Epithelial cell of prostate (primary cell): ENCODE measurements at places on chromosomes 3 and 15.

- DNase-seq, result no peak
Observed at GRCh38 chr3:85935171-85935570, 976.4 kb downstream of the CADM2 start.

GRCh38 chr3:185327062-185327461 is 35.9 kb upstream of the MAP3K13 start:
- DNase-seq, result no peak

- DNase-seq, result no peak
Observed at GRCh38 chr15:88394553-88395145, 72.5 kb downstream of the MRPL46 start.

- no peak for DNase-seq
Observed at GRCh38 chr15:48010316-48010715, 110.5 kb upstream of the SLC24A5 start.

GRCh38 chr3:172524611-172525010 is 1.4 kb upstream of the TNFSF10 start:
- DNase-seq, result no peak

GRCh38 chr3:71564361-71564760 is 19.2 kb downstream of the FOXP1 start:
- peak; percentile 33 for DNase-seq

DNA sequence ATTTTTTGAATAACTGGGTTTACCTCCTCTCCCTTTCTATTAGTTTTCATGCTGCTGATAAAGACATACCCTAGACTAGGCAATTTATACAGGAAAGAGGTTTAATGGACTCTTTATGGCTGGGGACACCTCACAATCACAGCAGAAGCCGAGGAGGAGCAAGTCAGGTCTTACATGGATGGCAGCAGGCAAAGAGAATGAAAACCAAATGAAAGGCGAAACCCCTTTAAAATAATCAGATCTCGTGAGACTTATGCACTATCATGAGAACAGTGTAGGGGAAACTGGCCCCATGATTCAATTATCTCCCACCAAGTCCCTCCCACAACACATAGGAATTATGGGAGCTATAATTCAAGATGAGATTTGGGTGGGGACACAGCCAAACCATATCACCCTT is 2.0 kb upstream of the RSL24D1 start:
- DNase-seq, result no peak

DNA sequence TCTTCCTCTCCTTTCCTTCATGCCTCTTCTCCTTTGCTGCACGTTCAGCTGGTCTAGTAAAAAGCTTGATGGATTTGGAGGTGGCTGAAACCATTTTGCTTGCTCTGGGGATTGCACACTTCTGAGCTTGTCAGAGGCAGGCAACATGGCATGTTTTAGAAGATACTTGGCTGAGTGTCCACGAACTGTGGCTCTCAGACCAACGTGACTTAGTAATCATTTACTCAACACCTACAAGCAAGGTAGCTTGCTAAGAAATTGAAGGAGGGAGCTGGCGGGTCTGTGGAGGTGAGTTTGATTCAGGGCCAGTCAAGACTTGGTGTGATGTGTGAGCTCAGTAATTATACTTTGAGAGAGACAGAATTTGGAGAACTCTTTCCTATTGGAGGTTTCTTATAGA is 196.0 kb downstream of the LPP start:
- no peak for DNase-seq

DNA sequence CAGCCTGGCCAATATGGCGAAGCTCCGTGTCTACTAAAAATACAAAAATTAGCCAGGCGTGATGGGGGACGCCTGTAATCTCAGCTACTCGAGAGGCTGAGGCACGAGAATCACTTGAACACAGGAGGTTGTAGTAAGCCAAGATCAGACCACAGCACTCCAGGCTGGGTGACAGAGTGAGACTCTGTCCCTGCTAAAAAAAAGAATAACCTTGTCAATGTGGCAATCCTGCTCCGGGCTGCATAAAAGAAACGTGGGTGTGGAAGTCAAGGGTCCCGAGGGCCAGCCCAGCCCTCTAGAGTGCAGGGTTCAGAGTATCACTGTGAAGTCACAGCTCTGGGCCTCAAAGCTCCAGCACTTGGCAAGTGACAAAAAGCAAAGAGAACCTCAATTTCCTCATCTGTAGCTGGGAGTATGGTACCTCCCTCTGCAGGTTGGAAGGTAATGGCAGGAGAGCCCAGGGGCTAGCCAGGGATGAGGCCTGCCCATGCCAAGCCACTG is 73.5 kb upstream of the IQSEC1 start:
- no peak for DNase-seq

DNA sequence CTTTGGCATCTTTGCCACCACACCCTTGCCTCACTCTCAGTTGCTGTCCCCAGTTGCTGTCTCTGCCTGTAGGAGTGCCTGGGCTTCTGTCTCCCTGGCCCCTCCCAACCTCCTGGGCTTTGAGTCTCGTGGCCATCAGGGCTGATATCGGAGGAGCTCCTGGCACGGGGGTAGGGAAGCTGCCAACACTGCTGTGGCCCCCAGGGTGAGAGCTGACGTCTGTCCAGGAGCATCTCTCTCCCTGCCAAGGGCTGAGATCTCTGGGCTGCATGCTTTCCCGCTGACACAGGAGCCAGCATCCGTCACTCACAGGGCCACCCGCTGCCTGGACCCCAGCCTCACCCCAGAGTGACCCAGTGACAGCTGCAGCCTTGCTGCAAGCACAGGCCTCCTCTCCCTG is 47.4 kb downstream of the EXOG start:
- DNase-seq, result no peak

DNA sequence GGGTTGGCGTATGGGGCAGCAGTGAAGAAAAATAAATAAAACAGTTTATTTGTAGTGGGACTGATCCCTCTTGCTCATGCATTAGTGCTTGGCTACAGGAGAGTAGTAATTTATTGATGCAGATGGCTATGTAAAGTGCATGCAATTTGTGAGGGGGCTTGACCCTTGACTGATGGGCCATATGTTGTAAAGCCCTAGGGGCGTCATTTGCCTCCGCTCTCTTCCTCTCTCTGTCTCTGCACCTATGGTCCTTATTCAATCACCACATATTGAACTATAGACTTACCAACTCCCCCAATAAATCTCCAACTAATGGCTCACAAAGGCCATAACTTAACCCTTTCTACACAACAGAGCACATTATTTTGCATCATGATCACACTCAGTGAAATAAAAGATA is 227.7 kb downstream of the ROBO2 start:
- DNase-seq, result no peak

DNA sequence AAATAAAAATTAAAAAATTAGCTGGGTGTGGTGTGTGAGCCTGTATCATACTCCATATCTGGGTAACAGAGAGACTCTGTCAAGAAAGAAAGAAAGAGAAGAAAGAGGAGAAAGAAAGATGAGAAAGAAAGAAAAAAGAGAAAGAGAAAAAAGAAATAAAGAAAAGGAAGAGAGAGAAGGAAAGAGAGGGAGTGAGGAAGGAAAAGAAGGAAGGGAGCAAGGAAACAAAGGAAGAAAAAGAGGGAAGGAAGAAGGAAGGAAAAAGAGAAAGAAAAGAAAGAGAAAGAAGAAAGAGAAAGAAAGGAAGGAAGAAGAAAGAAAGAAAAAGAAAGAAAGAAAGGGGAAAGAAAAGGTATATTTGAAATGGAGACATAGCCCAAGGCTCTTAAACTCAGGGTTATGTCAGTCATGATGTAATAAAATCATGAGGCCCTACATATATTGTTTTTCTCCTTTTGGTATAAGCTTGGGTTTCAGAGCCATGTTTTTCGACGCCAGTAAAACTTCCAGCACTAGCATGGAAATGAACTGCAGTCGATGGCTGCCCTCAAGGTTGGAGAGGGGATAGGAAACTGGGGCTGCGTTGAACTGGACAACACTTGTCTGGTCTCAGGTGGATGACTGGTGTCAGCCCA is 38.0 kb upstream of the RFTN1 start:
- no peak for DNase-seq

- DNase-seq, result peak; percentile 53
Observed at GRCh38 chr3:30282154-30282696, 324.2 kb upstream of the TGFBR2 start.

- DNase-seq, result no peak
Observed at GRCh38 chr3:181403876-181404660, 307.7 kb upstream of the SOX2 start.

DNA sequence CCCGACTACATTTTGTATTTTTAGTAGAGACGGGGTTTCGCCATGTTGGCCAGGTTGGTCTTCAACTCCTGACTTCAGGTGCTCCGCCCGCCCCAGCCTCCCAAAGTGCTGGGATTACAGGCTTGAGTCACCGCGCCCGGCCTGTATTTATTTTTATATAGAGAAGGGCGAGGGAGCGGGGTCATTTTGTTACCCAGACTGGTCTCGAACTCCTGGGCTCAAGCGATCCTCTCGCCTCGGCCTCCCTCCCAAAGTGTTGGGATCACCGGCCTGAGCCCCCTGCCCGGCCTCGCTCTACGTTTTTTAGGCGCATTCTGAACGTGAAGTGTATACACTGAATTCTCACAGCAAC is 514 bp upstream of the PPP4R2 start:
- no peak for DNase-seq

GRCh38 chr3:101810022-101810418 is 31.0 kb downstream of the NXPE3 start:
- DNase-seq, result no peak

GRCh38 chr15:53129121-53129904 is 339.2 kb upstream of the ONECUT1 start:
- DNase-seq, result no peak

- DNase-seq, result no peak
Observed at GRCh38 chr3:40605960-40606359, 81.2 kb downstream of the ZNF621 start.

GRCh38 chr15:49627407-49627877 is 6.6 kb downstream of the DTWD1 start:
- peak; percentile 43 for DNase-seq

GRCh38 chr3:9553948-9554513 is 409 bp upstream of the LHFPL4 start:
- no peak for DNase-seq

DNA sequence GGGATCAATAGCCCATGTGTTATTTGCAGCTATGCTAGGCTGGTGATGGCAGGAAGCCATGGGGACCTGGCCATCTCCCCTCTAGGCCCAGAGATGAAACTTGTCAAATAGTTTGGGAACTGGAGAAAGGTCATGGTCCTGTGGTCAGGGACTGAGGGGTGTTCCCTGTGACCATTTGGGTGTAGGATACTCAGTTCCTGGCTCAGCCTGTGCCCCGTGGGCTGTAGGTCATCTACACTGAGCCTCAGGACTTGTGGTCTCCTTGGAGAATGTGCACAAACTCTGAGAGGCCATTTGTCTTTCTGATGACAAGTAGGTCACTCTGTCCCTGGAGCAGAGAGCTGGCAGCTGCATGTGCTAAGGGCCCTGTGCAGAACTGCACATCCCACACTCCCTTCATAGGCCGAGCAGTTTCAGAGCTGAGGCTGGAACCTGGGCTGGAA is 17.5 kb downstream of the GASK1A start:
- DNase-seq, result no peak

DNA sequence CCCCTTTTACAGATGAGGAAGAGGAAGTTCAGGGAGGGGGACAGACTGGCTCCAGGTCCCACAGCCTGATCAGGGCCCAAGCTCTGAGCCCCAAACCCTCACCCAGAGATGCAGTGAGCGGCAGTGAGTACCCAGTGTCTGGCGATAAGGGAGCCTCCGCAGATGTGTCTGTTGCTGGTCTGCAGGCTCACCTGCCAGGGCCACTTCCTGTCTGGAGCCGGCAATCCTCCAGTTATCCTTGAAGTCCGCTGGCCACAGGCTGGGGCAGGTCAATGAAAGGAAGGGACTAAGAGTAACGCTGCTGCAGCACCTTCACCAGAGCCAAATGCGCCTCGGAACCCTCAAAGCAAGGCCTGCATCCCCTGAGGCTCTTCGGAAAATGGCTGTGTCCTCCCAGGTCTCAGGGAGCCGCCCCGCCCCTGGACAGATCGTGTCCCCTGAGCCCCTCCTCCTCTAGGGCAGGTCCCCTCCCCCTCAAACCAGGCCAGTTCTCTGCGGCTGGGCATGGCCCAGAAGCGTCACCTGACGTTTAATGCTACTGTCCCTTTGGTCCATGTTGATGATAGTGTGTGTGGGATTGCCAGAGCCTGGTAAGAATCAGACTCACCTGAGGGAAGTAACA is 51.5 kb downstream of the MYL3 start:
- DNase-seq, result no peak

- DNase-seq, result no peak
Observed at GRCh38 chr3:143697975-143698374, 150.3 kb downstream of the SLC9A9 start.

DNA sequence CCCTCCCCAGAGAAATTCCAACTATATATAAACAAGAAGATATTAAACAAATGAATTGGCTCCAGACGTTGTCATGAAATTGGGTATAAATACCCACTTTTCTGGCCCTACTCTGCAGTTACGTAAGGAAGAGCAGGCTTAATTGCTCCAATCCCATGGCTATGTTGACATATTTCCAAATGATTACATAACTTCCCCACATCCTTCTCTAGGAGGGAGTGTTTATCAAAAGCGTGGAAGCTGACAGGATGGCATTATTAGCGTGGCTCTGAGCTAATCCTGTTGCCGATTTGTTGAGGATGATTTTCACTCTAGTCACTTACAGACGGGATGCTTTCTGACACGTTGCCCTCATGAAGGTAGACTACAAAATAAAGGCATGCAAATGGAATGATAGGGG is 347.5 kb upstream of the TMCO5A start:
- no peak for DNase-seq

GRCh38 chr15:54482251-54482650 is 504.0 kb downstream of the UNC13C start:
- DNase-seq, result no peak

- no peak for DNase-seq
Observed at GRCh38 chr3:123319760-123320159, 118.0 kb downstream of the SEC22A start.

DNA sequence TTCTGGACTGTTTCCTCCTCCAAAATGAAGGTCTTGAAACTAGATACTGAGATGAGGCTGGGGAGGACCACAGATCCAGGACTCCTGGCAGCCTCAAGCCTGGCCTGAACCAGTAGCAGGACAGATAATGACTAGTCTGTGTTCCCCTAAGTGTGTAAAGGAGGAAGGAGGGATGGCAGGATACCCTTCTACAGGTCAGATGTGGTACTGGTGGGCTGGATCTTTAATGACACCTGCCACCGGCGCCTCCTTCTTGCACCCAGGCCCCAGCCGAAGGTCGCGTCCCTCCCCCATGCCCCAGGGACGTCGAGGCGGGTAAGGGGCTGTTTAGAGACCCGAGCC is 556 bp downstream of the USP19 start:
- no peak for DNase-seq

DNA sequence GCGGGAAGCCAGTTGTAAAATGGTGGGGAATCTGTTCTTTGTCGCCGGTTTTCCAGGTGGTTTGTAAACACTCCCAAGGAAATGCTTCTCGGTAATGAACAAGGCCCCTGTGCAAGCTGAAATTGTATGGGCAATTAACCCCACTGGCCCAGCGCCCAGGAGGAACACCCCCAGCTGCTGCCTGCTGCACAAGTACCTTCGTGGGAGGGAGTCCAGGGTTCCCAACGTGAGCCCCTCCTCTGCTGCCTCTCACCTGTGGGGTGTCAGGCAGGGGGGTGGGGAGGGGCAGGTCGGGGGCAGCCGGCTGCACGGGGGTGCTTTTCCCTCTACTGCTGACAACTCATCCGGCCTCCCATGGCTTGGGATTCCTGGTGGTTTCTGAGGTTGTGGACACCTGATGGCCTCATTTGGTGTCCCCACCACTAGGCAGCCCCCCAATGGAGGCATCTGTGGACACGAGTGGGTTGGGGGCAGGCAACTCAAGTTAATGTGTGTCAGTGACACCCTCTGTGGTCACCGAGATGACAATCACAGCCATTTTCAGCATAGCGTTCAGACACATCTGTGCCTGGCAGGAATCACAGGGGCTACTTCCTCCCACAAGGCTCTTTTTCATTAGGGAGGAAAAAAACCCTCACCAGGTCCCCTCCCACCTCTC is 35.6 kb upstream of the PRR23E start:
- no peak for DNase-seq
